ENCODE measurements at places on chromosomes 4 and X. TPM values are rescaled to one million over a fixed set of nuclear protein-coding genes. Genes with fewer than 3 reads are reported as not detected.

TIMM8A gene
- 5.2 TPM for total RNA-seq

GABRB1 gene
- not detected for total RNA-seq

TMEM128 gene
- total RNA-seq, result 11.1 TPM

PABPC4L gene
- total RNA-seq, result 0.98 TPM

CT83 gene
- not detected for total RNA-seq
